GM12892 (cell line): ENCODE measurements at places on chromosomes 1 and 21.
A peak's percentile ranks its signal among the peaks of the same experiment; 100 is the strongest.

GRCh38 chr21:16420031-16420724, 690.4 kb downstream of the USP25 start:
- DNase-seq = no peak

GRCh38 chr1:89590341-89591080, 42.4 kb upstream of the LRRC8C start:
- no peak for DNase-seq

DNA sequence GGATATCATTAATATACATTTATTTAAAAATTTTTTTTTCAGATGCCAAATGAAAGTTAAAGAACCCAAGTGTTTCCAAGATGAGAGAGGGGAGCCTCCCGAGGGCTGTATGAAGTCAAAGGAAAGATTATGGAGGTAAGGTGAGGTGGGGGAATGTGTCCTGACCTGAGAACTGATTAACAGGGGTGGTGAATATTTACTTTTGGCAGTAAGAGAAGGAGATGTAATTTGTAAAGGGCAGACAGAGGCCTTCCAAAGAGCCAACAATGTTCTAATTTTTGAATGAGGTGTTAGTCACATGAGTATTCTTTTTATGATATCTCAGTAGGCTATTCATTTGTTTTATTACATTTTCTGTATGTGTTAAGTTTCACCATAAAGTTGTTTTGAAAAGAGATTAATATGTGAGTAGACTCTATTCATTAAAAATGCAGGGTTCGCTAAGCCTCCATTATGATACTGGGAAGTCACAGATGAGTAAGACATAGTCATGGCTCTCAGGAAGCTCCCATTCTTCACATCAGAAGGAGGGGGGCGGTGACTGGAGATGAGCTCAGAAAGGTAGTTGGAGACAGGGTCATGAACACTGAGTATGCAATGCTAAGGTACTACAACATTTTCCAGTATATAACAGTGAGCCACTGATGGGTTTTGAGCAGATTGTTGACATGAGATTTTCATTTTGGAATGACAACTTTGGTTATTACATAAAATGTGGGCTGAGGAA, 62.4 kb upstream of the TNFSF18 start:
- no peak for DNase-seq

DNA sequence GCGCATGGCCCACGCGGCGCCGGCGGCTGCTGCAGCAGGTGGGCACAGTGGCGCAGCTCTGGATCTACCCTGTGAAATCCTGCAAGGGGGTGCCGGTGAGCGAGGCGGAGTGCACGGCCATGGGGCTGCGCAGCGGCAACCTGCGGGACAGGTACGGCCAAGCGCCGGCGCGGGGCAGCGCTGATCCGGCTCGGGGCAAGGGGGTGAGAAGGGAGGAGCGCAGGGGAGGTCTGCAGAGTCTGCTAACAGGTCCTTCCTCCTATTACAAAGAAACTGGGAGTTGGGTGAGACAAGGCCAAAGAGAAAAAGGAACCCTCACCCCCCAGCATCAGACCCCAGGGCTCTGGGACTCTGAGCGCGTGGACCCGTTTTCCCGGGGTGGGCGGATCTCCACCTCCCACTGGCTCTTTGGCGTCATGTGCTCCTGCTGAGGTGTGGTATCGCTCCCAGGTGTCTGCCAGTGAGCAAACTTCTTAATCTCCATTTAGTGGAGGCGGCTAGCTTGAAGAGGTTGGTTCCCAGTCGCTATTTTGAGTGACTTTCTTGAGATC, 431 bp downstream of the MTARC1 start:
- peak; percentile 28 for DNase-seq

DNA sequence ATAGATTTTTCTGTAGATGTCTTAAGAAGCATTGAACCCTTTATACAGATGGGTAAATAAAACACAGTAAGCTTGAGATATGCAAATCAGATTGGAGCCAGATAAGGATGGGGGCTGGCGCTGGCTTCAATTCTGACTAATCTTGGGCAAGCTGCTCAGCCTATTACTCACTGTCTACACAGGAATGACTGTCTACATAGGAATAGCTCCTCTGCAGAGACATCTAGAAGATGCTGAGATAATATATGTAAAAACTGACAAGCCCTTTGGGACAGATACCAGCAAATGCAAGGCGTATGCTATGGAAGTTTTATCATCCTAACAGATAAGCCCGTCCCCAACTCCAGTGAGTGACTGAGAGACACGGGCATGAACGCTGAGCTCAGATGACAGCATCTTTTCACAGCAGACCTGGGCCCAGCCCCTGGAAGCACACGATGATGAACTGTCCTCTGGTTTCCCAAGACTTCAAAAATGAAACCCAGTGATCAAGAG, 1.7 kb downstream of the CLDN14 start:
- no peak for DNase-seq

DNA sequence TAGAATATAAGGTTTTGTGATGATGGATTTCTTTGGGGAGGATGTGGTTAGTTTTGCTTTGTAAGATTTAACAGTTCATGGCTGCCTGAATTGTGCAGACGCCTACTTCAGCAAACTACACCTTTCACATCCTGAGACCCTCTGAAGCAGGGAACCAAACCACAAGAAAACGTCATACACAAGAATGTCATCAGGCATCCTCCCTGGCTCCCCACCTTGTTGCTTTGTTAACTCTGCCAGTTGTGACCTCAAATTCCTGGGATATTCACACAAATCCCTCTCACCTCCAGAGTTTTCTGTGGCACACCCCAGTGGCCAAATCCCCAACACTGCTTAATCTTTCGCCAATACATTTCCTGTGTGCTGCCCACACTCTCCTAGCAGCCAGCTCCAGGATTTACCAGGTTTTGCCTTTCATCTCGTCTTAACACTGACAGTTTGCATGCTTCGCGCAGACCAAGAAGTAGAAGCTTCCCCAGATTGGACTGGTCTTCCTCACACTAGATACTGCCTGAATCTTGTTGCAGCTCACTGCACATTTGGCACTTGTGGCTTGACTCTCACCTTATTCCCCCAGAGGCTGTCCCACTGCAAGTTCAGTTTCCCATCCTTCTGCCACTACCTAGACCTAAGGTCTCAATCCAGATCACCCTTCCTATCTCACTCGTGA, 51.1 kb upstream of the CTTNBP2NL start:
- no peak for DNase-seq

DNA sequence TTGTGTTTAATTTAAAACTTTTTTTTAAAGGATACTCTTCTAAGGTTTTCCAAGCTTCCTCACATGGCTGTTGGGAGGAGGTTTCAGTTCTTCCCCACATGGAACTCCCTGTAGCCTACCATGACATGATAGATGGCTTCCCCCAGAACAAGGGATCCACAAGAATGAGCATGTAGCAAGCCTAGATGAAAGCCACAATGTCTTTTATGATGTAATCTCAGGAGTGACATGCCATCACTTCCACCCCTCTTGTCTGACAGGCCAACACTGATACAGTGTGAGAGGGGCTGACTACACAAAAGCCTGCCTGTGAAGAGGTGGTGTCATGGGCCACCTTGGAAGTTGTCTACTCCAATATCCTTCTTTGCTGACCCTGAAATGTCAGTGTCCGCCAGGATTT, 32.0 kb downstream of the CD34 start:
- DNase-seq = no peak

DNA sequence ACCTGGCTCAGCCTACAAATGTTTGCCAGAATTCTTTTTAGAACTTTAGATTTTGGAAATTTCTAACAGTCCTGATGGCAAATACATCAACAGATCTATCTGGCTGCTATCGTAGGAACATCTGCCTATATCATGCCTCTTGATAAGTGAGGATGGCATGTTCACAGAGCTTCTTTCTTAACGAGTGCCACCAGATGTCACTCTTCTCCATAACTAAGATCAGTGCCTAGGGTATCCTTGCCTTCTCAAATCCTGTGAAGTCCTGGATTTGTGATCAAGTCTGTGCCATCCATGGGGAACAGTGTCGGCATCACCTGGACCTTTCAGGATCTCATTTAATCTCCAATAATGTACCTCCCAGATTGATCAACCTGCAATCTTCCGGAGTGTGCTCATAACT, 36.5 kb upstream of the CD5L start:
- DNase-seq = no peak

DNA sequence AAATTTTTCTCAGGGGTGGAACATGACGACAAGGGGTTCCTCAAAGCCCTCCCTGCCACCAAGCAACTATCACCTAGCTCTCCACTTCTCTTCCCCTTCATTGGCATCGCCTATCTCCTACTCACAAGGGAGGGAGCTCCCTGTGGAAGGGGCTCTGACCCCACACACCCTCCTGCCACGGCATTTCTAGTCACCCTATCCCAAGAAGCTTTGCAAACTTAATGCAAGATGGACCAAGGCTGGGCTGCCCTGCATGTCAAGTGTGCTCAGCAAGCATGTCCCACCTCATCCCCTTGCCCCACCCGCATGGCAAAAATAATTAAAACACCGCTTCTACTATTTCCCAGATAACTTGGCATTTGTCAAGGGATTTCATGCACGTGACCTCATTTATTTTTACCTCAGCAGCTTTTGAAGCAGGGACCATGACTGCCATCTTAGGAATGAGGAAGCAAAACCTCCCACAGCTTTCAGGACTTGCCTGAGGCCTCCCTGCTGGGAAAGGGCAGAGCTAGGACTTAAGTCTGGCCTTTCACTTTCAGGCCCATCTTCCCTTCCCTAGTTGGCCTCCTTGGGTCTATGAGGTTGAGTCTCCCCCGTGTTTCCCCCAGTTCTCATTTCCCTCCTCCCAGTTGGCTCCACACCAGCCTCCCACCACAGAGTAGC, 161.3 kb downstream of the TSEN15 start:
- DNase-seq = no peak

DNA sequence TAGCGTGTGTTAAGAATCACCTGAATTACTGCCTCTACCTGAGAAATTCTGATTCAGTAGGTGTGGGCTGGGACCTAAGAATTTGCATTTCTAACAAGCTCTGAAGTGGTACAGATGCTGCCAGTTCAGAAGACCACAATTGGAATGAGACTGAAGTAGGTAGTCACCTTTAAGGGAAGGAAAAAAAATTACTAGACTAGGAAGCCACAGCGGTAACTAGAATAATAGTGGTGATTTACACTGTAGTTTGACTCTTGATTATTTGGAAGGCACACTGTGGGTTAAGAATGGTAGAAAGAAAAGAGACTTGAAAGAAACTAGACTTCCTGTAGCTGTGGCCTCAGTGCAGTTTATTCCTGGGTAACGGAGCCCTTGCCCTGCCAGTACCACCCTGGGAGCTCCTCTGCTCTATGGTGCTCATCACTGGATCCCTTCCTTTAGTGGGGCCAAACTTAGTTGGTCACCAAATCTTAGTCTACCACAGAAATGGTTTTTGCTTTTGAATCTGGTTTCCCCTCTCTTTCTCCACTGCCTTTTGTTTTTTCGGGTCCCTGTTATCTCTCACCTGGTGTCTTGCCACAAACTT, 43.6 kb downstream of the ARID1A start:
- no peak for DNase-seq

DNA sequence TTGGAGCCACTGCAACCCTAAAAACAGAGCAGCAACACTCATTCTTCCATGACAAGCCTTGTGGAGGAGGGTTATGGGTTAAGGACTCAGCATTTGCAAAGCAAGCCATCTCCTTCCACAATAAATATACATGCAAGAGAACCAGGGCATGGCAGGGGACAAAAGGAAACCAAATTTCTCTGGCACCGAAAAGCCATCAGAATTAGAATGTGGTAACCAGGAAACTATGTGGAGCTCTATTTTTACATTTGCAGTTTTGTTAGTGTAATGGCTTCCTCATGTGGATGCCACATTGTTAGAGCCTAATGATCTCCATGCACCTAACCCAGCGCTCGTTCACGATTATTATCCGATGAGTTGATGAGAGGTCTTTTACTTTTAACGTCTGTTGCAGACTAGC, 91.7 kb downstream of the NAV1 start:
- no peak for DNase-seq

DNA sequence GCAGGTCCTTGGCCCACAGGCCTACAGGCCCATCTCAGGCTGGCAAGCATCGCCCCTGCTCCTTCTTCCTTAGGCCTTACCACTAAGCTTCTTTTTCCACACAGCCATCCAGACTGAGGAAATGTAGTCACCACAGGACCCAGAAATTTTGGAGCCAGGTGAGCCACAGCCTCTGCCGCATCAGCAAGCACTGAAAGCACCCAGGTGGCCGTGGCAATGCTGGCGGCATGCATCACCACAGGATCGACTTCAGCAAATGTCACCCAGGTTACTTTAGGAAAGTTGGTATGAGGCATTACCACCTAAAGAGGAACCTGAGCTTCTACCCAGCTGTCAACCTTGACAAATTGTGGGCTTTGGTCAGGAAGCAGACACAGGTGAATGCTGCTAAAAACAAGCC, 11.6 kb downstream of the PIGM start:
- no peak for DNase-seq

GRCh38 chr1:10399444-10399941, 629 bp downstream of the PGD start:
- DNase-seq = no peak

GRCh38 chr1:28045777-28046176, 42.6 kb downstream of the EYA3 start:
- DNase-seq = no peak

DNA sequence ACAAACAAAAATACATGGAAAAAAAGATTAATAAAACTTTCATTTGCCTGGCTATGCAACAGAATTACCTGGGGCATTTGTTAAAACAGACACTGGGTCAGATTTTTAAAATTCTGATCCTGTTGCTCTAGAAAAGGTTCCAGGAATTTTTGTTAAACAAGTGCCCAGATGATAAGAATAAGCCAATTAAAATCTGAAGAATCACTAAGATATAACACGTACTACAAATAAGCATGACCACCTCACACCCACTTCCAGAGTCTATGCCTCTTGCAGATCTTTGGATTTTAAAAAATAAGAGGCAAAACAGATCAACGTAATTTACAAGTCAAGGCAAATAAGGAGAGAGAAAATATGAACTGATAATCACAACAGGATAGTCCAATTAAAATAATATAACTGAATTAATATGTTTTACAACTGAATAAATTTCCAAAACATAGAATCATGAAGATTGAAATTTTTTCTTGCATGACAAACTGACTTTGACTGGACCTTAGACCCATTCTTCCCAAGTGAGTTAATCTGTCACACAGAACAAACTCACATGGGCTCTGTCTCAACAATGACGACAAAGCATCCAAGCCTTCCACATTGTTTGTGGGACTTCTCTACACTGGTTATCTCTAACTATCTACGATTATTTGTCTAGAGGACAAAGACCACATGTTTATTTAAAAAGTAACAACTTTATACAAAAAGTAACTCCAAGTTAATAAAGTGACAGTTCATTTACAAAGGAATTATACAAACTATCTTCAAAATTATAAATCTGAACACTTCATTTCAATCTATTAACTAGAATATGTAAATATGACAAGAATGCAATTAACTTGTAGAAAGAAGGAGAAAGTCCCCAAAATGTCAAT, 56.9 kb downstream of the COP1 start:
- DNase-seq = no peak

- DNase-seq = no peak
These were observed 1.8 kb upstream of the HSPG2 start for GRCh38 chr1:21938732-21939538.
